ENCODE measurements at places on chromosomes 1 and 21.

- DNase-seq = no peak
These were observed 45.8 kb upstream of the SAMSN1 start for GRCh38 chr21:14591882-14592281.

- DNase-seq = no peak
These were observed 6.3 kb downstream of the OBSCN start for GRCh38 chr1:228213917-228214808.

GRCh38 chr1:1067860-1068516, 6.1 kb downstream of the RNF223 start:
- DNase-seq = no peak

DNA sequence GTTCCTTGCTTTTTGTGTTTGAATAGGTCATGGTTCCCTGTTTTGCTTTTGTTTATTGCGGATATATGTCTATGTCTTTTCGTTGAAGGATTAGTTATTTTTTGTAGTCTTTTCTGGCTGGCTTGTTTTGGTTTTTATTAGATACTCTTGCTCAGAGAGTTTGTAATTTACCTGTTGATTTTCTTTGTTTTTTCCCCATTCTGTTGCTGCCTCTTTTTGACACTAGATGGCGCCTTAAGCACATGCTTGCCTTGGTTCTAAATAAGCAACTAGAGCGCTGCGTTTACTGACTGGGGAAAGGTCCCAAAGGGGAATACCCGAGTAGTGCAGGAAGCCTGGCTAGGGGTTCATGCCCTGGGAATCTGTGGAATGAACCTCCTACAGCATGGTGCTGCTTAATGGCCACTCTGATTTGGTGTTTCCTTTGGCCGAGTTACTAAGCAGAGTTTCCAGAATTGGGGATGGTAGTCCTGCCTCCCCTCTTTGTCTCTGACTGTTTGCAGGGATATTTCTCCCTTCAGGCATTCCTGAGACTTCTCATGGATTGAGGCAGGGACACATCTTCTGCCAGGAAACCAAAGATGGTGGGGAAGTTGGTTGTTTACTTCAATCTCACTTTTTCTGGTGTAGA, 143.2 kb downstream of the PTPRU start:
- no peak for DNase-seq

- no peak for DNase-seq
These were observed 363.0 kb downstream of the ZP4 start for GRCh38 chr1:237527761-237528160.
